Esophagus (tissue), 2 donors: ENCODE measurements at places on chromosomes 6 and 20. TPM values are rescaled to one million over a fixed set of nuclear protein-coding genes. Genes with fewer than 3 reads are reported as not detected.

RSPH4A gene
- 0.07 TPM for polyA plus RNA-seq

ZBTB46 gene
- polyA plus RNA-seq, result 1.0 TPM

SLC17A1 gene
- polyA plus RNA-seq, result not detected

GGTLC1 gene
- not detected for polyA plus RNA-seq

NRSN1 gene
- not detected for polyA plus RNA-seq

TGM3 gene
- 1,528 TPM for polyA plus RNA-seq

ANKRD66 gene
- polyA plus RNA-seq, result not detected

MROH8 gene
- 1.3 TPM for polyA plus RNA-seq

ADAM33 gene
- 83.1 TPM for polyA plus RNA-seq

CCDC167 gene
- polyA plus RNA-seq, result 44.6 TPM

LYRM2 gene
- 16.2 TPM for polyA plus RNA-seq

GSTA3 gene
- 0.13 TPM for polyA plus RNA-seq

FHL5 gene
- polyA plus RNA-seq, result 1.3 TPM

PRL gene
- polyA plus RNA-seq, result not detected

TFAP2C gene
- polyA plus RNA-seq, result 18.3 TPM

PTCRA gene
- not detected for polyA plus RNA-seq

KIFC1 gene
- 15.0 TPM for polyA plus RNA-seq

BMP5 gene
- 0.15 TPM for polyA plus RNA-seq

KHDRBS2 gene
- not detected for polyA plus RNA-seq

RIPPLY2 gene
- polyA plus RNA-seq, result 0.09 TPM

TOX2 gene
- 6.9 TPM for polyA plus RNA-seq

CCNC gene
- 34.1 TPM for polyA plus RNA-seq

PLEKHG1 gene
- 8.1 TPM for polyA plus RNA-seq

CDH26 gene
- polyA plus RNA-seq, result 3.8 TPM

ARMC2 gene
- 1.1 TPM for polyA plus RNA-seq

VIP gene
- polyA plus RNA-seq, result 0.69 TPM

SCUBE3 gene
- polyA plus RNA-seq, result 0.12 TPM

ATP6V1G2 gene
- polyA plus RNA-seq, result 0.32 TPM

RCAN2 gene
- 2.1 TPM for polyA plus RNA-seq

SLC17A2 gene
- not detected for polyA plus RNA-seq

OOEP gene
- polyA plus RNA-seq, result 0.34 TPM

RHAG gene
- 0.06 TPM for polyA plus RNA-seq

C20orf141 gene
- not detected for polyA plus RNA-seq

PAK5 gene
- 0.21 TPM for polyA plus RNA-seq

TCP11 gene
- polyA plus RNA-seq, result not detected

TXLNB gene
- 0.14 TPM for polyA plus RNA-seq

TRIM26 gene
- polyA plus RNA-seq, result 33.3 TPM

SLC26A8 gene
- polyA plus RNA-seq, result 0.04 TPM

NRN1 gene
- 2.5 TPM for polyA plus RNA-seq
